NAMALWA (cell line): ENCODE measurements at places on chromosomes 4 and X.

GRCh38 chr4:56861360-56861759 lies 39.9 kb upstream of the SPINK2 start:
- DNase-seq = peak; percentile 15

DNA sequence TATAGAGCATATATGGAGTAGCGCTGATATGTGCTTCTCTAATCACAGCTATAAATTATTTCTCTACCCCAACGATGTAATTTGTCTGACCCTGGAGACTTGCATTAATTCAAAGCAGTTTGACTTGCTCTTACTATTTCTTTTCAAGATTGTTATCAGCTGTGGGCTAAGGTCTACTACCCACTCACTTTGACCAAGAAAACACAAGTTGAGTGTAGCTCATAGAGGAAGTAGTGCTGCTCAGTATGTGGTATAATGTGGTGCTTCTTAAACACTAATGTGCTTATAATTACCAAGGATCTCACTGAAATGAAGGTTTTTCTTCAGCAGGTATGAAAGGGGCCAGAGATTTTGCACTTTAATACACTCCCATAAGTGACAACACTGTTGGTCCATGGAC lies 70.1 kb downstream of the INPP4B start:
- no peak for DNase-seq

GRCh38 chr4:3865986-3866812 lies 100.0 kb downstream of the ADRA2C start:
- no peak for DNase-seq

- no peak for DNase-seq
Observed at GRCh38 chr4:98566361-98567008, 91.9 kb downstream of the TSPAN5 start.

- DNase-seq = peak; percentile 0
Observed at GRCh38 chrX:112941209-112941837, 100.7 kb upstream of the AMOT start.

DNA sequence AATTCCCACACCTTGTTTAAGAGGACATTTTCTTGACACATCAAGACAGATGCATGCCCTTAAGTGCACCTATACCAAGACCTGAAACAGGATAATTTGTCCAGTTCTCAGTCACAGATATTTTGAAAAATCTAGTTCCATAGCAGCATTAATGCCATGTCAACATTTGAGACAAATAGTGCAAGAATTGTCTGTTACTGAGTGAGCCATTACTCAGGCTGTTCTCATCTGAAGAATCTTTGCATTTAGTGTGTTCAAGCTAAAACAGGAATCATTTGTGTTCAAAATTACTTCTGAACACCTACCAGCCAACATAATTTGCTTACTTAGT lies 354.9 kb downstream of the KCNIP4 start:
- DNase-seq = no peak

DNA sequence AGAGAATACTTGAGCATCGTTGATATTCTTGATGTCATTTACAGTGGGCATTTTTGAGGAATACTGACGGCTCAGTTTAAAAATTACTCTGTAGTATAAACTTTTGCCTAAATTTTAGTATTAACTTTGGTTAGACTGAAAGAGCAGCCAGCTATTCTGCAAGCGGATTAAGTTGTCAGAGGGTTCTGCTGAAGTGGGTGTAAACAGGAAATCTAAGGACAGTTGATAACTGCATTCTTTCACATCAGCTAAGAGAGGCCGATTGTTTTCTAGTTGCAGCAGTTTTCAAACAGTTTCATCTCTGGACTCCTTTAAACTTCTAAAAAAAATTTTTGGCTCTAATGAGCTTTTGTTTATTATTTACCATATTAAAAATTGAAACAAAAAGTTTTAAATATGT lies 149.6 kb downstream of the RAPGEF2 start:
- no peak for DNase-seq

- DNase-seq = no peak
Observed at GRCh38 chr4:33882246-33882990, 2361.9 kb downstream of the ARAP2 start.

DNA sequence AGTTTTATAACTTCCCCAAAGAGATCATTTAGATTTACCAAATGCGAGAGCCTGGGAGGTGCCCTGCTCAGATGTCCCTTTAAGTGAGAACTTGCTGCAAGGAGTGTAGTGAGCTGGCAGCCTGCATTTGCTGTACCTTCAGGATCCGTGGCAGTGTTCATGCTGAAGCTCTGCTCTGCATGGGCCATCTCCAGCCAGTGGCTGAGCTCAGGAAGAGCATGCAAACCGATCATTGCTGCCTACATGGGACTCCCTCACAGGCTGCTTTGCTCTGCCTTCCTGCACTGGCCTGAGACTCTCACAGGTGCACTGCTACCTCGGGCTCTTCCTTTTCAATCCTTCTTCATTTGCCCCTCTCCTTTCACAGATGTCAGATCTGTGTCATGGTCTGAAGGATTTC lies 152.0 kb upstream of the SFRP2 start:
- DNase-seq = no peak

DNA sequence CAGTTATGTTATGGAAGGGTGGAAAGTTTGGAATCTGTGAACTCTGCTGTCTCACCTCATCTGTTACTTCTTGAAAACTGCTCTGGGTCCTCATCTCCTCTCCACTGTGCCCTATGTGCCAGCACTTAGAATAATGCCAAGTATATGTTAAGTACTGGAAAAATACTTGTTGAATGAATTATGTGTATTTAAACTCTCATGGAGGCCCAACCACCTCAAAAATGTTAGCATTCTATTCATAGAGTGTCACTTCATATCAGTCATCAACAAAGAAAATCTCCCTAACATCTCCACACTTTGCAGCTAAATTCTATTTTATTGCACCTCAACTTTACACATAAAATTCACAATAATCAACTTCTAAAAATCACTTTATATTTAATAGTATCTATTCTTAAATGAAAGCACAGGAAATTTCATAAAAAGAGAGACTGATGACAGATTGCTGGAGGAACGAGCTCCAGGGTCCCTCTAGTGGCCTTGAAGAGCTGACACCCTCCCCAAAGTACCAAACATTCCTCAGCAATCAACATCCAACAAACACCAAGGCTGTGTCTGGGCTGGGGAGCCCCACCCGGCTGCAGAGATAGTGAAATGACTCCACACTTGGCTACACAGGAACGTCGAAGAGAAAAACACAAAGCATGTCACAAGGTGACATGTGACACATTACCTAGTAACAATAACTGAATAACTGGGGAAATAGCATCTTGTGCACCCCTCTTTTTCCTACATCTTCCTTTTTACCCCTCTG lies 45.8 kb downstream of the SLC39A8 start:
- peak; percentile 67 for DNase-seq

DNA sequence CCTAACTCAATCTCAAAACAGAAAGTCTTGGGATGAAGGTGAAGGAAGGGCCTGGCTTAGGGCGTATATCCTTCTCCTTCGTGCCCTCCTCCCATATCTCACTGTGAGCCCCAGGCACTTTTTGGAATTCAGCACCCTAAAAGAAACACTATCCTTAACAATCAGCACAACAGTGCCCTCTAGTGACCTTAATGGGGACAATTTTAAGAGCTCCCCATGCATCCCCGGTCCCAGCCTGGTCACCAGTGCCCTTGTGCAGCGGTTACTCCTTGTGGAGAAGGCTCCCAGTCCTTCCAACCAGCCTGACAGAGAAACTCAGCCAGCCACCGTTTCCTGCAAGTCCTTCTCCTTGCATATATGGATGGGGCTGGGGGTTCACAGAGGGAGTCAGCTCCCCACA lies 4.2 kb downstream of the PAK3 start:
- peak; percentile 49 for DNase-seq

- no peak for DNase-seq
Observed at GRCh38 chrX:63530654-63531053, 179.5 kb upstream of the SPIN4 start.

DNA sequence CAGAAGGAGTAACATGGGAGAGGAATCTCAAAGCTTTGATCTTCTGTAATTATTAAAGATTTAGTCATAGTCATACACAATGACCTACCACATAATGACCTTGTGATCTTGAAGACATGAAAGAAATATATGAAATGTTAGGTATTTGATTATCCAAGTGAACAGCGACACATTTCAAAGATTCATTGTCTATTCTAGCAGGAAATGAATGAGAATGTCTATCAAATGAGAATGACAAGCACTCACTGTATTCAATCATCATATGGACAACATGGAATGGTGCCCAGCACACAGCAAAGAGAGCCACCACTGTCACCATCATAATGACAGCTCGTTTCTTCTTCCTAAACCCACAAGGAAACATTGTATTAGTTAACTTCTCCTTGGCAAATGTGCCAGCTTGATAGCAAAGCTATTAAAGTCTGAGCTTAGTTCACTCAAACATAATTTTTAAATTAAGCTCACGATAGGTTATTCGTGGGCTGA lies 50.6 kb downstream of the QRFPR start:
- no peak for DNase-seq

GRCh38 chr4:43277003-43277402 lies 384.5 kb downstream of the GRXCR1 start:
- DNase-seq = no peak

DNA sequence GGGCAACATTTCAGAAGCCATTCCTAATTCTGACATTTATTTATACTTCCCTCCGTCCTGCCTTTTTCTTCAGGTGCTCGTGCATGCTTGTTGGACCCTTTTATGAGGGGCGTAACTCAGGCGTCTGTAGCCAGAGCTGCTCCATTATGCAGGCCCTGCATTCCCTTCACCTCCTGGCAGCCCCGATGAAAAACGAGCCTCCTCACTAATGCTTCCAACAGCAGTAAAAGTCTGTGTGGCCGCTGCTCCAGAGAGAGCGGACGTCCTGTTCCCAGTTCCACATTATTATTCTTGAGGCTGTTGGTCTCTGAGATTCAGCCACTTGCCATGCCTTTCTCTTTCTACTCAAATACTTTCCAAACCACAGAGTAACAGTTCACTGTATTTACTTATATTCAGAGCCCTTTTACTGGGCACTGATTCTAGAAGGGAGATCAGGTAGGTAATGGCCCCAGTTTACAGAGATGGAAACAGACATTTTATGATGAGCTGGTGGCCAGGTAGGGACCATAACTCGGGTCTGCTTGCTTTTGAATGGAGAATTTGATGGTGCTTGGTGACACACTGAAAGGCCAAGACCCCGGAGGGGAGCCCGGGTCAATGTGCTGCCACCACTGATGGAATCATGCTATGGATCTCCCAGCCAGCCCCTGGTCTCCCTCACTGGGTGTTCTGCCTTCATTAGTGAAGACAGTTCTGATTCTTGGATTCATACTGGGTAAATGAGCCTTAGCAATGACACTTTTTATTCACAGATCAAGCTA lies 101.0 kb downstream of the GATB start:
- DNase-seq = no peak

DNA sequence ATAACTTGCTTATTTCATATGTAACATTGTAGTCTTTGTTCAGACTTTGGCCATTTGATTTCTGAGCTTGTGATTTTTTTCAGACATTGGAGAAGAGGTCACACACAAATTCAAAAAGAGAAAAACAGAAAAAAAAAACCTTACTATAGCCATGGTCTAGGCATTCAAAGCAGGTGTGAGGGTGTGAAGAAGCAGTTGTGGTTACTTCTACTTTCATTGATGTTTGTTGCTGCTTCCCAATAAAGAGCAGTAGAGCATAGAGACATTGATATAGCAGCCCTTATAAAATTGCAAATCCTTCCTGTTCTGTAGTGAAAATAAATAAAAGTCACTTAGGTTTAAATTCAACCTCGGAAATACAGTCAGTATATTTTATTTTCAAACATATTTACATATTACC lies 671.6 kb downstream of the GRXCR1 start:
- DNase-seq = peak; percentile 81

GRCh38 chr4:112732142-112732541 lies 95.2 kb downstream of the LARP7 start:
- DNase-seq = no peak

- no peak for DNase-seq
Observed at GRCh38 chr4:29900336-29900735, 819.8 kb upstream of the PCDH7 start.

DNA sequence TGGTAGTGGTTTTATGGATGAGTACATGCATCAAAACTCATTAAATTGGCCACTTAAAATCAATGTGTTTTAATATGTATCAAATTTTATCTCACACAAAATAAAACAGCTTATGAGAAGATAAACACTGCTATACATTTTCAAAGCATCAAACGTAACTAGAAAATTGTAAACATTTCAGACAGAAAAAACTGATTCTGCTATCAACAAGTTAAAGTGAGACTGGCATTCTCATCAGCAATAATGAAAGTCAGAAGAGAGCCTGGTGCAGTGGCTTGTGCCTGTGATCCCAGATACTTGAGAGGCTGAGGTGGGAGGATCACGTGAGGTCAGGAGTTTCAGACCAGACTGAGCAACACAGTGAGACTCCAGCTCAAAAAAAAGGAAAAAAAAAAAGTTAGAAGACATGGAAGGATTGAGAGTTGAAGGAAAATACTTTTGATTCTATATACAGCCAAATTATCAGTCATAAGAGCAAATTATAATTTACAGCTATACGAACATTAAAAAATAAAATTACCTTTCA lies 2.9 kb downstream of the TBCK start:
- no peak for DNase-seq

DNA sequence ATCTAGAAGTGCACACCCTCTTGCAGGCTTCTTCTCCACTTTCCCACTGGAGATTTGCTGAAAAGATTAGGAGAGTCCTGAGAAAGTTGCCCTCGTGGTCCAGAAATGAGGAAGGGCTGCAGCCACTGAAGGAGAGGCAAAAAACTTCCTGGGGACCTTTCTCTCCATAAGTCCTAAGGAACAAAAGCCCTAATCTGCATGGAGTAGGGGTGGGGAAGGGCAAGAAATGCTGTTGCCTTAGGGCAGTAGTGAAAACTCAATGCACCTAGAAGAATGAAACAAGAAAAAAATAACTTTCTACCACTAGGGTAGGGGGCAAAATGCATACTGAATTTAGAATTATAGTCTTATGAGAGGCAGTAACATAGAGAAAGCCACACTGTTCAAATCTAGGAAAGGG lies 1408.8 kb downstream of the PCDH19 start:
- no peak for DNase-seq

DNA sequence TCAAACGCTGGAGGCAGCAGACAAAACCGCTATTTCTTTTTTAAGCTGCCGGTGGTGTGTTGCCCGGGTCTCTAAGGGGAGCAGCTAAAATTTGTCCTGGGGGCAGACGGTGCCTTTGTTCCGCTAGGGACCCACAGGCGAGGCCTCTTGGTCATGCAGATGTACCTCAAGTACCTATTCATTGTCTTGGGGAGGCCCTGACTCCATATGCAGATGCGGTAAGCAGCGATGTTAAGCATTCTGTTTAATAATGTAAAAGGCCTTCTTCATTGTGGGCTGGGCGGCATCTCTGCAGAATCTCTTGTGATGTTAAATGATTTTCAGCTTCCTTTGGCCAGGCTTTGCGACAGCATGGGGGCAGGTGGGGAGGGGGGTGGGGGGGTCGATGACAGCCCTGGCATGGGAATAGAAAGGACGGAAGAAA lies 98.9 kb upstream of the PJA1 start:
- no peak for DNase-seq

- DNase-seq = no peak
Observed at GRCh38 chr4:48470570-48470969, 12.6 kb upstream of the SLC10A4 start.

DNA sequence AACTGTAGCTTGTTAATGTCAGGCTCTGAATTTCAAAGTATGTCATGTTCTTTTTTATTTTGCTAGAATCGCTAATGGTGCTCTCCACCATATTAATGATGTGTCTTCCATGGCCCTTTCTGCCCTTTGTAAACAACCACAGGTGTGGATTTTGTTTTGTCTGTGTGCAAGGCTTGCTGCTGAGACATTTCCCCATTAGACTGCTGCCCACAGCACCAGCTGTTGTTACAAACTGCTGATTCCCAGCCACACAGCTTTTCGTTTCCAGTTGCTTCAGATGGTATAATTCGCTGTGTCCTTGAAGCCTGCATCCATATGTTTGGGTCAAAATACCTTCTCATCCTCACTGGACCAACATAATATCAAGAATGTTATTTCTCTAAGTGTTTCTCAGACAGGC lies 32.8 kb downstream of the KCNIP4 start:
- DNase-seq = no peak
